Pulmonary artery endothelial cell (primary cell): ENCODE measurements at places on chromosomes 3 and 15. TPM values are rescaled to one million over a fixed set of nuclear protein-coding genes. Genes with fewer than 3 reads are reported as not detected.

The CD96 gene
- not detected in 2 replicates for total RNA-seq

The CIB2 gene
- 1.4 and 1.6 TPM in 2 replicates for total RNA-seq

The TLR9 gene
- 0.04 TPM in 1 of 2 replicates, not detected in the other for total RNA-seq

The ST8SIA2 gene
- total RNA-seq = not detected in 2 replicates

The SERPINI1 gene
- total RNA-seq = 0.33 and 0.78 TPM in 2 replicates

The GPR62 gene
- total RNA-seq = 0.07 TPM in 2 replicates

The CLDN16 gene
- total RNA-seq = 0.04 TPM in 1 of 2 replicates, not detected in the other

The IGSF11 gene
- total RNA-seq = not detected in 2 replicates

The CKMT1A gene
- not detected in 2 replicates for total RNA-seq

The IQCH gene
- 1.4 and 2.2 TPM in 2 replicates for total RNA-seq

The RPP14 gene
- 17.4 and 17.8 TPM in 2 replicates for total RNA-seq
